ENCODE measurements at places on chromosomes 7 and 10. TPM values are rescaled to one million over a fixed set of nuclear protein-coding genes. Genes with fewer than 3 reads are reported as not detected.
A peak's percentile ranks its signal among the peaks of the same experiment; 100 is the strongest.

- no peak for DNase-seq
- no peak overlapping the region for H3K27ac ChIP-seq
- H3K27me3 ChIP-seq = no peaks in the 10 kb centered on the region
Measured at GRCh38 chr10:73796766-73797165, 11.4 kb downstream of the ZSWIM8 start.

DNA sequence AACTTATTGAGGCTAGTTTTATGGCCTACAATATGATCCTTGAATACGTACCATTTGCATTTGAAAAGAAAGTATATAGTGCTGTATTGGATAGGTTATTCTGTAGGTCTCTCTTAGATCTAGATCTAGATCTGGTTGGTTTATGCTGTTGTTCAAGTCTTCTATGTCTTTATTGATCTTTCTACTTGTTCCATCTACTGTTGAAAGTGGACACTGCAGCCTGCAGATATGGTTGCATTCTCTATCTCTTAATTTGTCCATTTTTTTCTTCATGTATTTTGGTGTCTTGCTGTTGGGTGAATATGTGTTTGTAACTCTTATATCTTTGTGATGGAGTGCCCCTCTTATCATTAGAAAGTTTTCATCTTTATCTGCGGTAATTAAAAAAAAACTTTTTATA, 139.4 kb upstream of the PCDH15 start:
- DNase-seq = no peak
- H3K4me1 ChIP-seq = no peaks in the 10 kb centered on the region
- H3K4me3 ChIP-seq = no peak overlapping the region
- H3K27me3 ChIP-seq = no peaks in the 10 kb centered on the region

DNA sequence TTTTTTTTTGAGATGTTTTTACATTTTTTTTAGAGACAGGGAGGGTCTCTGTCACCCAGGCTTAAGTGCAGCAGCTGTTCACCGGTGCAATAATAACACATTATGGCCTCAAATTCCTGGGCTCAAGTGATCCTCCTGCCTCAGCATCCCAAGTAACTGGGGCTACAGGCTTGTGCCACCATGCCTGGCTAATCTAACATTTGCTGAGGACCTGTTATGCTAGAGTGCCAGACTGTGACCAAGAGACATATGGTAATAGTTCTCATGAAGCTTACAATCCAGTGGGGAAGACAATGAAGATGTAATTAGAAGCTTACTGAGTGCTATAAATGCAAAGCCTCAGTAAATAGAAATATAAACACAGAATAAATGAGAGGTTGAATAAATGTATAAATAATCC, 17.6 kb upstream of the ORC5 start:
- H3K27me3 ChIP-seq = no peaks in the 10 kb centered on the region
- H3K36me3 ChIP-seq = no peaks in the 10 kb centered on the region
- no peak overlapping the region for H3K4me3 ChIP-seq
- no peak overlapping the region for H3K27ac ChIP-seq

Gene FAM20C
- 35.3 TPM for total RNA-seq

DNA sequence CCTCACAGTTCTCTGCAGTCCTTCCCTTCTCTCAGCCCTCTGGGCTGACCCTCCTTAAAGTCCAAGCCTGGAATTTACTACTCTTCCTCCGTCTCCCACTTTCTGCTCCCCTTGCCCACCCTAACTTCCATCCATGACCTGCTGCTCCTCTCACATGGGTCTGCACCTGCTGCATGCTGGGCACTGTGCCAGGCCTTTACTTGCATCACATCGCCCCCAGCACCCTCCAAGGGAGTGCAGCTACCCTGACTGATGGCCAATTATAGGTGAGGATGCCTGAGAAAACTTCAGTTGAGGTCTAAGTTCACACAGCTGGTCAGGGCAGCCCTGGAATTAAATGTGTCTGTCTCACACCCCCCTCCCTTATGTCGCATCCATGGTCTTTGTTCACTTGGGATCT, 53.6 kb upstream of the ZPBP start:
- DNase-seq = no peak
- H3K27ac ChIP-seq = no peak overlapping the region
- no peaks in the 10 kb centered on the region for H3K27me3 ChIP-seq
- no peak overlapping the region for H3K4me3 ChIP-seq

GRCh38 chr10:58453105-58453504, 59.6 kb upstream of the BICC1 start:
- no peaks in the 10 kb centered on the region for H3K36me3 ChIP-seq
- H3K4me1 ChIP-seq = no peaks in the 10 kb centered on the region
- no peak overlapping the region for H3K27ac ChIP-seq
- H3K27me3 ChIP-seq = no peaks in the 10 kb centered on the region
- no peak overlapping the region for H3K4me3 ChIP-seq

- no peak overlapping the region for H3K27ac ChIP-seq
- H3K4me3 ChIP-seq = no peak overlapping the region
- no peaks in the 10 kb centered on the region for H3K27me3 ChIP-seq
- no peak for DNase-seq
- H3K4me1 ChIP-seq = peaks cover 33% of the 10 kb centered on the region
- no peaks in the 10 kb centered on the region for H3K36me3 ChIP-seq
Measured at GRCh38 chr10:77285529-77286182, 352.0 kb downstream of the KCNMA1 start.

Gene CFAP69
- 0.62 TPM for total RNA-seq

GRCh38 chr10:115968236-115968635, 304.8 kb downstream of the GFRA1 start:
- no peak overlapping the region for H3K4me3 ChIP-seq
- H3K27me3 ChIP-seq = no peaks in the 10 kb centered on the region
- no peaks in the 10 kb centered on the region for H3K4me1 ChIP-seq
- no peaks in the 10 kb centered on the region for H3K36me3 ChIP-seq
- no peak for DNase-seq
- H3K27ac ChIP-seq = no peak overlapping the region

GRCh38 chr10:3233486-3233990, 61.0 kb upstream of the PITRM1 start:
- H3K36me3 ChIP-seq = no peaks in the 10 kb centered on the region
- H3K27me3 ChIP-seq = no peaks in the 10 kb centered on the region
- no peaks in the 10 kb centered on the region for H3K4me1 ChIP-seq
- no peak overlapping the region for H3K4me3 ChIP-seq

GRCh38 chr7:39525926-39526325, 40.3 kb upstream of the YAE1 start:
- DNase-seq = no peak
- H3K27me3 ChIP-seq = no peaks in the 10 kb centered on the region
- no peaks in the 10 kb centered on the region for H3K36me3 ChIP-seq
- H3K4me3 ChIP-seq = no peak overlapping the region
- H3K4me1 ChIP-seq = no peaks in the 10 kb centered on the region

Gene SH2D4B
- not detected for total RNA-seq

DNA sequence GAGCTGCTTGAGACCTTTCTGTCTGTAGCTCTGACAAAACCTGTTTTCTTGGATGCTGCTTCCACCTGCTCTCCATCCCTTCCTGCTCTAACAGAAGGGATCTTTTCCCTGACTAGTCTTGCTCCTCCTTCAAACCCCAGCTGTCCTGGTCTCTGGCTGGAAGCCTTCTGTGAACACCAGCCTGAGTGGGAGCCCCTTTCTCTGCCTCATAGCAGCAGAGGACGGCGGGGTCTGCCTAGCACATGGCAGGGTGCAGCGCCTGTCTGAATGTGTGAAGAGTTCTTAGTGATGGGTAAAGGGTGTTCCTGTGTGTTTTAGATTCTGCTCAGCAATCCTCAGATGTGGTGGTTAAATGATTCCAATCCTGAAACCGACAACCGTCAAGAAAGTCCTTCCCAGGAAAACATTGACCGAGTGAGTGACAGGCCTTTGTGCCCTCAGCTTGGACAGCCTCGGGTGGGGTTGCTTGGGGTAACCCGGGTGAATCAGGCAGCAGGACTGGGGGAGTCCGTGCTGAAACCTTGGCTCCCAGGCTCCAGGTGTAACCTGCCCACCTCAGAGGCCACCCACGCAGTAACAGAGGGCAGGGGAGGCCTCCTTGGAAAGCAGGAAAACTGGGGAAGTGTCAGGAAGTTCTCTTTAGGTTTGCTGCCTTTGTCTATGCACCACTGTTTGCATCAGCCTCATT, 34.1 kb downstream of the NUB1 start:
- no peak overlapping the region for H3K27ac ChIP-seq
- no peak overlapping the region for H3K4me3 ChIP-seq
- H3K36me3 ChIP-seq = peaks cover 68% of the 10 kb centered on the region
- DNase-seq = no peak

- no peaks in the 10 kb centered on the region for H3K36me3 ChIP-seq
- no peak for DNase-seq
- H3K4me1 ChIP-seq = peaks cover 27% of the 10 kb centered on the region
- H3K27me3 ChIP-seq = no peaks in the 10 kb centered on the region
- H3K4me3 ChIP-seq = peak overlapping the region; percentile 87
Measured at GRCh38 chr10:44385696-44386441, 972 bp upstream of the CXCL12 start.

Gene UTF1
- total RNA-seq = not detected

DNA sequence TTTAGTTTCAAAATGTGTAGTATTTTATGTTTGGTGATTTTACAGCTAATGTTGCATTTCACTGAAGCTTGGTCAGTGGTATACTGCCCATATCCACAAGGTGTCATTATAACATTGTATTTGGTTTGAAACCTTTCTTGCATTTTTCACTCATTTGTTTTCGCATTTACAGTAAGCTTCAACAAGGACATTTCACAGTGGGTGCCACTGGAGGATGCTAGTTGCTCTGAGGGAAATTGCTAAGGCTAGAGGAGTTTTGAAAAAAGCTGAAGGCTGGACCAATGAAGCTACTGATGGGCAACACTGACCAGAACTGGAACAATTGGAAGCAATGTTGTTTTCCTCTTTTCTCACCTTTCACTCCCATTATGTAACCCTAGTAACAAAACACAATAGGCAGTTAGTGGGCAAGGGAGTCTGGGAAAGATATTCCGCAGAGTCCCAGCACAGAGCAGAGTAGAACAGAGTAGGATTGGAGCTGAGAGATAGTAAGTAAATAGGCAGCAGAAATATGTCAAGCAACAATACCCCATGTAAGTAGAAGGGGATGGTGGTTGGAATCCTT, 23.6 kb upstream of the SRI start:
- no peak for DNase-seq
- H3K27me3 ChIP-seq = no peaks in the 10 kb centered on the region
- no peaks in the 10 kb centered on the region for H3K36me3 ChIP-seq
- H3K27ac ChIP-seq = no peak overlapping the region

Gene FANK1
- total RNA-seq = 0.42 TPM

DNA sequence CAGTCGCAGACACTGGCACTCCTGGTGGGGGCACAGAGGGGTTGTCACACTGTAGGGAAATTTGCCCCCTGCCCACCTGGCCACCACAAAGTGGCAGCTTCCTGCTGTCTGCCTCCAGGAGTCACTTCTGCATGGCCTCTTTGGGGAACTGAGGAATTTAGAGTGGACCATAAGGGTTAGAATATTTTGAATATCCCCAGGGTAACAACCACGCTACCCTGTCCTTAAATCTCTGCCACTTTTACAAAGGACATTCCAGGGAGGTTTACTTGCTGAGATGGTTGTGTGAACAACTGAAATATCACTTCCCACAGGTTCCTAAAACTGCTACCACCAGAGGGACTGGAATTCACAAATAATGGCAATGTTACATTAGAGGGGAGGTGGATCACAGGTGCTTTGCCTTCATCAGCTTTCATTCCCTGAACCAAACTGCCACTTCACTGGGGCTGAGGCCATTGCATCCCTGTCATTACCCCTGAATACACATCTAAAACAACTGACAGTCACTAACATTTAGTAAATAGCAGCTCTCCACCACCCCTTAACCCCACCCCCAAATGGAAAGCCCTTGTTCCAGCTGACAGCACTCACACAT, 88.1 kb upstream of the IFRD1 start:
- H3K27me3 ChIP-seq = no peaks in the 10 kb centered on the region
- no peaks in the 10 kb centered on the region for H3K36me3 ChIP-seq
- no peak for DNase-seq
- H3K4me1 ChIP-seq = peaks cover 5% of the 10 kb centered on the region

Gene PDE6C
- not detected for total RNA-seq

DNA sequence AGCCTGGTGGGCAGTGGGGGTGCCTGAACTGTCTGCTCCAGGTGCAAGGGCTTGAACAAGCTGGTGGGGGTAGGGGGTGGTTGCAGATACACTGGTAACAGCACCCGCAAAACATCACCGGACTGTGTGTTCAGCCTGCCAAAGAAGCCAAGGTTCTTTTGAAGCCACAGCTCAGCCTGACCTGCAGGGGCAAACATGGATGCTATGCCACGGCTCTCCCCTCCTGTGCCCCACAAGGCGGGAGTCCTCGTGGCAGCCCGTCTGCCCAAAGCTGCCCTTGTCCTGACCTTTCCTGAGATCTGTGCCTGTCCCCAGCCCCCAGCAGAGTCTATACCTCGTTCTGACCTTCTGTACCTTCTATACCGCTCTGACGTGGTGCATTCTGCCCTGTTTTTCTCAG, 285.7 kb downstream of the GLRX3 start:
- no peaks in the 10 kb centered on the region for H3K27me3 ChIP-seq
- no peaks in the 10 kb centered on the region for H3K4me1 ChIP-seq
- no peak overlapping the region for H3K27ac ChIP-seq
- H3K36me3 ChIP-seq = no peaks in the 10 kb centered on the region
- no peak overlapping the region for H3K4me3 ChIP-seq

Gene GPR15LG
- total RNA-seq = not detected

DNA sequence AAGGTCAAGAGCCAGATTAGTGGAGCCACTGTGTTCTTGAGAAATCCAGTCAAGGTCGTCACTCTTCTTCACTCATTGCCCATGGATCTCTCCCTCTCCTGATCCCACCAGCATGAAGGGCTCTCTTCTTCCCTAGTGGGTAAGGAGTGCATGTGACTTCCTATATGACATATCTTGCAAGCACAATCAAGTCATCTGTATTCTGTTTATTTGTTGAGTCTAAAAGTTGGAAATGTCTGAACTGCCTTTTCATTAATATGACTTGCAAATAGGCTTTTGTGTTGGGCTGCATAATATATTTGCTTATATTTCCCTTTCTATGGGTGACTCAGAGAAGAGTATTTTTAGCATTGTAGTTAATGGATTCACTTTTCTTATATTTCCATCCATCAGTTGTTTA, 313.7 kb upstream of the KMT2E start:
- H3K4me3 ChIP-seq = no peak overlapping the region
- H3K4me1 ChIP-seq = no peaks in the 10 kb centered on the region
- no peak for DNase-seq
- H3K27me3 ChIP-seq = no peaks in the 10 kb centered on the region
- H3K27ac ChIP-seq = no peak overlapping the region

- no peaks in the 10 kb centered on the region for H3K27me3 ChIP-seq
- no peaks in the 10 kb centered on the region for H3K36me3 ChIP-seq
- peak overlapping the region; percentile 58 for H3K27ac ChIP-seq
- peaks cover 59% of the 10 kb centered on the region for H3K4me1 ChIP-seq
- peak; percentile 60 for DNase-seq
Measured at GRCh38 chr10:79241990-79242619, 105.2 kb upstream of the PPIF start.

- no peak overlapping the region for H3K27ac ChIP-seq
- no peak overlapping the region for H3K4me3 ChIP-seq
- DNase-seq = no peak
- H3K36me3 ChIP-seq = no peaks in the 10 kb centered on the region
- no peaks in the 10 kb centered on the region for H3K27me3 ChIP-seq
Measured at GRCh38 chr7:21194936-21195335, 232.9 kb upstream of the SP4 start.

DNA sequence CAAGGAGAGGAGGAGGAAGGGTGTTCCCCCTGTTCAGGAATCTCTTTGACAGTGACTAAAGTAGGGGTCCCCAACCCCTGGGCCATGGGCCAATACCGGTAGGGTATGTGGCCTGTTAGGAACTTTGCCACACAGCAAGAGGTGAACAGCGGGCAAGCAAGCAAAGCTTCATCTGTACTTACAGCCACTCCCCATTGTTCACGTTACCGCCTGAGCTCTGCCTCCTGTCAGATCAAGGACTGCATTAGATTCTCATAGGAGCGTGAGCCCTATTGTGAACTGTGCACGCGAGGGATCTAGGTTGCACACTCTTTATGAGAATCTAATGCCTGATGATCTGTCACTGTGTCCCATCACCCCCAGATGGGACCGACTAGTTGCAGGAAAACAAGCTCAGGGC, 201.6 kb downstream of the CAMK1D start:
- no peaks in the 10 kb centered on the region for H3K4me1 ChIP-seq
- H3K36me3 ChIP-seq = no peaks in the 10 kb centered on the region
- H3K27me3 ChIP-seq = no peaks in the 10 kb centered on the region
- no peak overlapping the region for H3K27ac ChIP-seq

Data from gastrocnemius medialis (tissue), 4 donors.